Prostate gland (tissue), 2 donors: ENCODE measurements at places on chromosomes 4 and X.

GRCh38 chrX:29518100-29518499, 697.3 kb upstream of the MAGEB2 start:
- DNase-seq = no peak

DNA sequence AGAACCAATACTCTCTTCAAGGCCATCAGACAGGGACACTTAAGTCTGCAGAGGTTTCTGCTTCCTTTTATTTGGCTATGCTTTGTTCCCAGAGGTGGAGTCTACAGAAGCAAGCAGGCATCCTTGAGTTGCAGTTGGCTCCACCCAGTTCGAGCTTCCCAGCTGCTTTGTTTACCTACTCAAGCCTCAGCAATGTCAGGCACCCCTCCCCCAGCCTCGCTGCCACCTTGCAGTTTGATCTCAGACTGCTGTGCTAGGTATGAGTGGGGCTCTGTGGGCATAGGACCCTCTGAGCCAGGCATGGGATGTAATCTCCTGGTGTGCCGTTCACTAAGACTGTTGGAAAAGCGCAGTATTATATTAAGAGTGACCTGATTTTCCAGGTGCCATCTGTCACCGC, 12.6 kb upstream of the UGT2B15 start:
- DNase-seq = no peak

DNA sequence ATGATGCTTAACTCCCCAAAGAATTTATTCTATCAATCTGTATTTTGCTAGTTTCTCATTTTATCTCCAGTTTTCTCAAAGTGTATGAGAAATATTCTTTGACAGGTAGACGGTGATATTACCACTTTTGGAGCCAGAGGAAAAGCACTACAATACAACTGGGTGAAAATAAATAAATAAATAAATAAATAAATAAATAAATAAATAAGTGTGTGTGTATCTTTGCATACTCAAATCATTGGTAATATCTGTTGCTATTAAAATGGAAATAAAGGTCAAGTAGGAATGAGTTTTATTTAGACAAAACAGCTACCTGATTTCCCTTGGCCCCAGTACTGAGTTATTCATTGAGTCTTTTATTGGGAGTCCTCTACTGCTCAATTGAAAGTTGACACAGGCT, 114.3 kb downstream of the RBMX2 start:
- DNase-seq = no peak

GRCh38 chr4:22962295-22962694, 269.6 kb downstream of the GBA3 start:
- no peak for DNase-seq

GRCh38 chr4:41921476-41921875, 13.8 kb upstream of the TMEM33 start:
- DNase-seq = no peak

DNA sequence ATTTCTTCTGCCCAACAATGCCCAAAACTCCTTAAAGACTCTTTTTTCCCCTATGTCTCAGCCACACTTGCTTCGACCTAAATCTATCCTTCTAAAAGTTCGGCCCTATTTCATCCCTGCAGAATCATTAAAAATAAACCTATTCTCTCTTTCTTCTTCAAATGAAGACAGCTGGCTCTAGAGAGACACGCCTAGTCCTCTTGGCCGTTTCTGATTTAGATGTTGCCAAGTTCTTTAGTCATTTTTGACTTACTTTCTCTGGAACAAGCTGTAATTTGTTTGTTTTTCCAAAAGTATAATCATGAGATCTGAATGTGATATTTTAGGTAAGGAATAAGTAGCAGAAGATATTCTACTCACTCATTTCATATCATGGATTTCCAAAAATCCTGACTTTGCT, 211.6 kb downstream of the CENPC start:
- no peak for DNase-seq

GRCh38 chr4:8240211-8241041, 29.1 kb upstream of the HTRA3 start:
- DNase-seq = no peak

DNA sequence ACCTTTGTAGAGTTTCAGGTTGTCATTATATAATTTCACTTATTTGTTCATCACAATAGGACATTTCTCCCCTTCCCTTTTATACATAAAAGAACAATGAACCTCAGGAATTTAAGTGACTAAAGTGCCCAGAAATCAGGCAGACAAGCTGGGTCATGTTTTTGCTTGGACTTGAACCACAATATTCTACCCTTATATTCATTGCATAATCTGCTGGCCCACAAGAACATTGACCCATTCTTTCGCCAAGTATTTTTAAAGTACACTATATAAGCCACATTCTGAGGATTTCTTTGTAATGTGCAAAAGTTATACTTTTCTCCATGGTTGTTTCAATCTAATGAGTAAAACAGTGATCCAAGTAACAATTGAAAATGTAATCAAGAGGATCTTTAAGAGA, 637.5 kb upstream of the SLIT2 start:
- DNase-seq = no peak

DNA sequence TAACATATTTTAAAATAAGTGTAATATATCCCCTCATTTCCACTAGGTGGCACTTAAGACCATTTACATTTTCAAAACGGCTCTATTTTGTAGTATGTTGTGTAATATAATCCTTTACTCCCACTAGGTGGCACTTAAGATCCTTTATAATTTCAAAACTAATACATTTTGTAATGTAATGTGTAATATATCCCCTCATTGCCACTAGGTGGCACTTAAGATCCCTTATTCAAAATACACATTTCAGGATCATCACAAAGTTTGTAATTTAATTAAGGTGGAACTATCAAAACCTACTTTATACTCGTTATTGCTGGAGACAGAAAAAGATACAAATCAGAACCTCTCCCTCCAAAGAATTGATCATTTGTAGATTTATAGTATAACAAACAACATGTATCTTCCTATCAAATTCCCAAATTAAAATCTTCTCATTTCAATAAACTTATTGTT, 132.5 kb downstream of the ARHGAP6 start:
- DNase-seq = peak; percentile 5

GRCh38 chr4:159009521-159009920, 93.4 kb upstream of the RAPGEF2 start:
- DNase-seq = no peak

DNA sequence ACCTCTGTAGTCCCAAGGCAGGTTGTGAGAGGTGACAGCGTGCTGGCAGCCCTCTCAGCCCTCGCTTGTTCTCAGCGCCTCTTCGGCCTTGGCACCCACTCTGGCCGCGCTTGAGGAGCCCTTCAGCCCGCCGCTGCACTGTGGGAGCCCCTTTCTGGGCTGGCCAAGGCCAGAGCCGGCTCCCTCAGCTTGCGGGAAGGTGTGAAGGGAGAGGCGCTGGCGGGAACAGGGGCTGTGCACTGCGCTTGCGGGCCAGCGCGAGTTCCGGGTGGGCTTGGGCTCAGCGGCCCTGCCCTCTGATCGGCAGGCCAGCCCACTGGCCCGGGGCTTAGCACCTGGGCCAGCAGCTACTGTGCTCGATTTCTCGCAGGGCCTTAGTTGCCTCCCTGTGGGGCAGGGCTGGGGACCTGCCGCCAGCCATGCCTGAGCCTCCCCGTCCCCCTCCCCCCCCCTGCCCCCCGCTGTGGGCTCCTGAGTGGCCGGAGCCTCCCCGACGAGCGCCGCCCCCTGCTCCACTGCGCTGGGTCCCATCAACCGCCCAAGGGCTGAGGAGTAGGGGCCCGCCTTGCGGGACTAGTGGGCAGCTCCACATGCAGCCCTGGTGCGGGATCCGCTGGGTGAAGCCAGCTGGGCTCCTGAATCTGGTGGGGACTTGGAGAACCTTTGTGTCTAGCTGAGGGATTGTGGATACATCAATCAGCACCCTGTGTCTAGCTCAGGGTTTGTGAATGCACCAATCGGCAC, 347.6 kb downstream of the KLHL13 start:
- DNase-seq = no peak
